ENCODE measurements at places on chromosomes 11 and 22.

GRCh38 chr11:116517584-116517983, 255.2 kb downstream of the BUD13 start:
- no peak for DNase-seq

GRCh38 chr11:132681971-132682370, 850.3 kb downstream of the OPCML start:
- no peak for DNase-seq

DNA sequence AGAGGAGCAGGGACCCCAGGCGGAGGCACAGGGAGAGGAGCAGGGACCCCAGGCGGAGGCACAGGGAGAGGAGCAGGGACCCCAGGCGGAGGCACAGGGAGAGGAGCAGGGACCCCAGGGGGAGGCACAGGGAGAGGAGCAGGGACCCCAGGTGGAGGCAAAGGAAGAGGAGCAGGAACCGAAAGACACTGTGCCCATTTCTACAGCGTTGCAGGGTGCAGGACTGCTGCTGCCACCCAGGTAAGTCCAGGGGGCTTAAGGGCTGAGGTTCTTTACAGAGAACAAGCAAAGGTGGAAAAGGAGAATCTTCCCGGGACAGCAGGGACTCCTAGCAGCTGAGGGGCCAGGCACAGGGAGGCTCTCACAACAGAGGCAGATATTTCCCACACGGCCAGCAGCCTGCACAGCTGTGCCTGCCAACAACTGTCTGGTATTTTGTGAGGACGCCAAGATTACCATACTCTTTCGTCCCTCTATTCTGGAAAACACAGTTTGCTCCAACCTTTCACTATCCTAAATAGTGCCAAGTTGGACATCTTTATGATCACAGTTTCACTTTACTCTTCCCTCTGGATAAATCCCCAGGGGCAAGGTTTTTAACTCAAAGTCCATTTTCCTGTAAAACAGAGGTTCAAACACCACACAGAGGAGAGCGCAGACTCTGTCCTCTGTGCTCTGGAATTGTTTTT, 39.4 kb downstream of the SHANK2 start:
- no peak for DNase-seq

DNA sequence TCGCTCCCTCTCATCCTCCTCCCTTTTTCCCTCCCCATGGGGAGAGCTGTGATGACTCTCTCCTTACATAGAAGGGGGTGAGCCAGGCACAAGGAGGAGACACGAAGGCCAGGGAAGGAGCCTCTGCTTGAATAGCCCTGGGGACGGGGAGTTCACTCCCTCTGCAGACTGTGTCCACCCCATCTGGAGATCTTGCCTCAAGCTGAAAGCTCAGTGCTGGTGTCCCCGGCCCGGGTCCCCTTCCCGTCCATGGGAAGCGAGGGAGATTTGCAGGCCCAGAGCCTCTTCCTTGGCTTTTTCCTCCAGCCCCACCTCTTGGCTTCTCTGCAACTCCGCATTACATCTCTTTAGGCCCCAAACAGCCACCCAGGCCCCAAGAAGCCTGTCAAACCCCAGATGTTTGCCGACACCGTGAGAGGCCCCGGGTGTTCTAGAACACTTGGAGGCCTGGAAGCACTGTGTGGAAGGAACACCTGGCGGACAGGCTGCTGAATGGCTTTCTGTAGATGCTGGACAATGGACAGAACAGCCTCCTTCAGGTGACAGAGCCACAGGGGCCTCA, 32.3 kb downstream of the LINC01488 start:
- DNase-seq = no peak

GRCh38 chr11:29405305-29405704, 611.5 kb downstream of the KCNA4 start:
- DNase-seq = no peak

Data from nephron progenitor cell (in vitro differentiated cells).